ENCODE measurements at places on chromosomes 11 and 22.

GRCh38 chr11:105700271-105700670 lies 90.4 kb downstream of the GRIA4 start:
- no peak for DNase-seq

DNA sequence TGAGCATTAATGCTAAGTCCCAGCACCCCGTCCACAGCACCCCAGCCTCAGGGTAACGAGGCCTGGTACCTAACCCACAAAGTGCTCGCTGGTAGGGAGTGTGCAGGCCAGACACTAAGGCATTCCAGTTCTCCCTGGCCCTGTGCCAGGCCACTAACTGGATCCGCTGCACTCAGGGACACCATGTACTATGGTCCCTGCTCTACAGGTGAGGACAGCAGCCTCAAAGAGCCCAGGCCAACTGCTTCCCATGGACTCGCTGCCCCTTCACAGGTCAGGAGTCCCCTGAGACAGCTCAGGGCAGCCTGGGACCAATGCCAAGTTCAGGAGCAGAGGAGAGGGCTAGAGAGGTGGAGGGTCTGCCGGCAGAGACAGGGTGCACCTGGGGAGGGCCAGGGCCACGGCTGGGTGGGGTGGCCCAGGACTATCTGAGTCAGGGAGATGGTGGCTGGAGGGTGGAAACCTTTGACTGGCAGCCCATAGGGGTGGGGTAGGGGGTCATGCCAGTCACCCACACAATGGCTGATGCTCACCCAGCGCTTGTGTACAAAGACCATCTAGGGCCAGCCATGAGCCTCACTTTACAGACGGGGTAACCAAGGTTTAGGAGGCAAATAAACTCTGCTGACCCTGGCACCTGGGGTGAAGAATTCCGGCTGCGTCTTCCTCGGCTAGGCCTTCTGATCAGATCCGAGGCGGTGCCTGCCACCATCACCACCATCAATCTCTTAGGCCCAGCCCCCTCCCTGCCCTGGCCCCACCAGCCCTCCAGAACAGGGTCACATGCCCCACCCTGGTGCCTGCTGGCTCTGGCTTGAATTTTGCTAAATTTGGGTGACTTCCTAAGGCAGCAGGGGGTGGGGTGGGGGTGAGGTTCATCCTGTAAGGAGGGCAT lies 5.6 kb downstream of the OSBPL5 start:
- no peak for DNase-seq

DNA sequence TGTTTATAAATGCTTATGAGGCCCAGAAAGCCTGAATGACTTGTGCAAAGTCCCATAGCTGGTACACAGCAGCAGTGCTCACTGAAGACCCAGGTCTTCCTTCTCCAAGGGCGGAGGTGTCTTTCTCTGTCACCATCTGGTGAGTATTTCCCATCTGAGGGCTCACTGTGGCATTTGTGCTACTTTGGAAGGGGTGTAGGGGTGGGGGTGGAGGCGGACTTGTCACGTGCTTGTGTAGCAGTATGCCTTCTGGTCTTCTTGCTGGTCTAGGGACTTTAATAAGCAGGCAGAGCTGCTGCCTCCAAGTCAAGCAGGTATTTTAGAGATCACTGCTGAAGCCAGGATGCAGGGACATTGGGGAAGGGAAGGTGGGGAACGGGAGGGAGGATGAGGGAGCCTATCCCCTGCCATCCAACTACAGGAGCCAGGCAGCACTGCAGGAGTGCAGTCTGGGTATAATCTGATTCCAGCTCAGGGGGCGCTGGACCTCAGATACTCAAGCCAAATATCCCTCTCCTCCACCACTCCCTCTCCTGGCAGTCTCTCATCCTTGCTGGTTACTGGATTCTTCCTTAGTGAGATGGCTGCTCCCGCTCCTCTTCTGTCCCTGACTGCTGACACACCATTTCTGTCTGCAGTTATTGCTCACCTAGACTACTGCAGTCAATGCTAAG lies 3.4 kb downstream of the ABCC8 start:
- DNase-seq = peak; percentile 62

DNA sequence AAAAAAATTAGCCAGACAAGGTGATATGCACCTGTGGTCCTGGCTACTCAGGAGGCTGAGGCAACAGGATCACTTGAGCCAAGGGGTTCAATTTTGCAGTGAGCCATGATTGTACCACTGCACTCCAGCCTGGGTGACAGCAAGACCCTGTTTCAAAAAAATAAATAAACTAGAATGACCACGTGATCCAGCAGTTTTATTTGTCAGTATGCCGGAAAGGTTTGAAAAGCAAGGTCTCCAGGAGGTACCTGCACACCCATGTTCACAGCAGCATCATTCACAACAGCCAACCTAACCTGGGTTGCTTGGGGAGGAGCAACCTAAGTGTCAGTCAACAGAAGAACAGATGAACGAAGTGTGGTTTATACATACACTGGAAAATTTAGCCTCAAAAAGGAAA lies 78.7 kb upstream of the SEPTIN5 start:
- no peak for DNase-seq

DNA sequence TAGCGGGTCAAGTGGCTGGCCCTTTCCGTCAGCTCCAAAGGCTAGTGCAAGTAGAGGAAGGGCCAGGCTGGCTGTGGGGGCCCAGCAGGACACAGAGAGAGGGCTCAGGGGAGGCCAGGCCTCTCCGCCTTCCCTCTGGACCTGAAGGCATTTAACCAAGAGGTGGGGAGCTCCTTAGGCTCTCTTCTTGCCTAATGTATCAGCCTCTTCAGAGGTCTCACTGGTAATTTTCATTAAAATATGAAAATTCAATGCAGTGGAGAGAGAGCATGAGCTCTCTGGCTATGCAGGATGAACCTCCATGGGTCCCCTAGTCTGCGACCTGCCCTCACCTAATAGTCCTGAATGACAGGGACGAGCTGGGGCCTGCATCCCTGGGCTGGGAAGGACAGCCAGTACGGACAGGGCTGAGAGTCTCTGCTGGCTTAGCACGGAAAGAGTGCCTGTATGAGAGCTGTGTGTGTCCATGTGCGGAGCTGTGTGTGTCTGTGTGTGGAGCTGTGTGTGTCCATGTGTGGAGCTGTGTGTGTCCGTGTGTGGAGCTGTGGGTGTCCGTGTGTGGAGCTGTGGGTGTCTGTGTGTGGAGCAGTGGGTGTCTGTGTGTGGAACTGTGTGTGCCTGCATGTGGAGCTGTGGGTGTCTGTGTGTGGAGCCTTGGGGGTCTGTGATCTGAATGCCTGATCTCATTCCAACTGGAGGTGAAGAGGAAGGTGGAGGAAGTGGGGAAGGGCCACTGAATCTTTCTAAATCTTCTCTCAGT lies 2.4 kb downstream of the ALX4 start:
- no peak for DNase-seq

DNA sequence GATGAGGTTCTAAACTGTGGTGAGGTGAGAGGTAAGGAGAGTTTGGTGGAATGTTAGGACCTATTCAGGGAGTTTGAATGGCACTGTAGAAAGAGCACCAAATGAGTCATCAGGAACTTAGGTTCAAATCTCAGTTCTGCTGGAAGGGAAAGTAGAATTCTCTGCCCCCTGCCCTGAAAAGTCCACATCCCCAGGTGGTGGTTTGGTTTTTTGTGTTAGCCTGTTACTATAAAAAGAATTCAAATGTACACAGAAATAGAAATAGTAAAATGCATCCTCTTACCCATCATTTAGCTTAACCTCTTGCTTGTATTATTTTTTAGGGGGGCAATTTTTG lies 20.2 kb downstream of the PPFIBP2 start:
- DNase-seq = no peak

DNA sequence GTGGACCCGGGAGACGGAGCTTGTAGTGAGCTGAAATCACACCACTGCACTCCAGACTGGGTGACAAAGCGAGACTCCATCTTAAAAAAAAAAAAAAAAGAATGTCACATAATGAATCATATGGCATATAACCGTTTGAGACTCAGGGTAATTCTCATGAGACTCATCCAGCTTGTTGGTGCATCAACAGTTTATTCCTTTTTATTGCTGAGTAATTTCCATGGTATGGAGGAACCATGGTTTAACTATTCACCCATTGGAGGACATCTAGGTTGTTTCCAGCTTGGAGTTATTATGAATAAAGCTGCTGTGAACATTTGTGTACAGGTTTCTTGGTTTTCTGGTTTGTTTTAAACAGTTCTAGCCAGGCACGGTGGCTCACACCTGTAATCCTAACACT lies 25.3 kb downstream of the PPARA start:
- no peak for DNase-seq

DNA sequence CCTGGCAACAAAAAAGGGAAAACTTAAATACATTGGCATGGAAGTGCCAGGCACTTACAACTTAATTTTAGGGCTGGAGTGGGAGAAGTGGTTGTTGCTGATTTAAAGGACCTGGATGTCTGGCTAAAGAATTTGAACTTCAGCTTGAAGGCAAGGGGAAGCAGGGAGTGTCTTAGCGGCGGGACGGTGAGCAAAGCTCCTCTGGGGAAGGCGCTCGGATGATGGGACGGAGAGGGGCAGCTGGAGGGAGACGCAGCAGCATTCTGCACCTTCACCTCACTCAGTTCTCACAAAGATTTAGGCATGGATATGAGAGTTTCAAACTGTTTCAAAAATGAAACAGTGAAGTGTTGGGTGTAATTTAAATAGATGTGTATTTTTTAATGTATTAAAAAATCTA lies 967.1 kb downstream of the BRD1 start:
- no peak for DNase-seq

DNA sequence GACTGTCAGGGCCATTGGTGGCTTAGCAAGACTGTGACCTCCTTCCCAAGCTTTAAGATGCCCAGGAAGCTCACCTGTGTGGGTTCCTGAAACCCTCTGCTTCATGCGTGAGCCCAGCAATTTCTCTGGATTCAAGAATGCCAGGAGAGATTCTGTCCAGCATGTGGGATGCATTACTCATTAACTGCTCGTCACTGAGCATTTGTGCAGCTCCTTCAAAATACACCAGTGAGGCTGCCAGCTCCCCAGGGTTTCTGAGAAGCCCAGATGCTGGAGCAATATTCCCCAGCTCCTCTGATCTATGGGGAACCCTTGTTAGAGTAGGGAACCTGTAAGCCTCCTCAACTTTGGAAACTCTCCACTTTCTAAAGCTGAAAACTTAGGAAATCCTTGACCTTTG lies 126.5 kb downstream of the CHST1 start:
- no peak for DNase-seq

- no peak for DNase-seq
Observed at GRCh38 chr22:27329966-27330645, 471.4 kb downstream of the MN1 start.

- DNase-seq = no peak
Observed at GRCh38 chr22:26479043-26479791, 4.4 kb downstream of the HPS4 start.

DNA sequence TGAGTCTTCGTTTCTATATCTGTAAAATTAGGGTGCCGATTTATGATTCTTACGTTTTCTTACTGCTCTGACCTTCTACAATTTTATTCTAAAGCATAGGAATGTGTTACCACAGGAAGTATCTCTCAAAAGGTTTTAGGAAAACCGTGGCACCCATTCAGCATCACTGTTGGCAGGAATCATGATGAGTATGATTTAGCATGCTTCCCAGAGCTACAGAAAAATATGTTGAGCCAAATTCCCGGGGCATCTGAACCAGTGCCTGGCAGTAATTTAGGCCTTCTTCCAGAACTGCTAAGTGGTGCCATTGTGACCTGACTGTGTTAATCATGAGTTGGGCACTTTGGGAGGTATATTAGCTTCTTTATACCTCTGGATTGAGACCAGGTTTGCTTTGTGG lies 605.0 kb upstream of the RAG2 start:
- DNase-seq = no peak

DNA sequence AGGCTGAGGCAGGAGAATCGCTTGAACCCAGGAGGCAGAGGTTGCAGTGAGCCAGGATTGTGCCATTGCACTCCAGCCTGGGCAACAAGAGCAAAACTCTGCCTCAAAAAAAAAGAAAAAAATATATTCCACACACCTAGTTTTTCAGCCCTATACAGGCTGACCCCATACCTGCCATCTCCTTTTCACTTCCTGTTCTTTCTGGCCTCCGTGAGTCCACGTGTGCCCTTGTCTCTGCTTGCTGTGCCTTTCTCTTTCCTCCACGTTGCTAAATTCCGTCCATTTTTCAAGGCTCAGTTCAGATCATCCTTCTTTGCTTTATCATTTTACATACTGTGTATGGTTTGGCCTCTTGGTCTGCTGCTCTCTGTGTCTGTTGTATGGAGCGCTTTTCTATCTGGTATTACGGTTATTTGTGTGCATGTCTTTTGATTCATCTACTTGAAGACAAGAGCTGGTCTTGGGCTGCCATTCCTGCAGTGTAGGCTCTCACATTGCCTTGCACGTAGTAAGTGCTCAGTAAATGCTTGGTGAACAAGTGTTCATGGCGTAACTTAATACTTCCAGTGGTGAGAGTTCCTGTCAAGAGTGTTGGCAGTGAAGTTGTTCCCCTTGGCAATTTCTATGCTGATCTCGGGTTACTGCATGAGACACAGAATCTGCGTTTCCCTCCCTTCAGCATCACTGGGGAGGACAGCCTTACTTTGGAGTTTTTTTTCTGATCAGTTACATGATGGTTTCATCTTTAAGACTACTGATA lies 57.5 kb downstream of the PTPRJ start:
- DNase-seq = no peak

- no peak for DNase-seq
Observed at GRCh38 chr11:114084414-114084813, 24.9 kb downstream of the ZBTB16 start.

DNA sequence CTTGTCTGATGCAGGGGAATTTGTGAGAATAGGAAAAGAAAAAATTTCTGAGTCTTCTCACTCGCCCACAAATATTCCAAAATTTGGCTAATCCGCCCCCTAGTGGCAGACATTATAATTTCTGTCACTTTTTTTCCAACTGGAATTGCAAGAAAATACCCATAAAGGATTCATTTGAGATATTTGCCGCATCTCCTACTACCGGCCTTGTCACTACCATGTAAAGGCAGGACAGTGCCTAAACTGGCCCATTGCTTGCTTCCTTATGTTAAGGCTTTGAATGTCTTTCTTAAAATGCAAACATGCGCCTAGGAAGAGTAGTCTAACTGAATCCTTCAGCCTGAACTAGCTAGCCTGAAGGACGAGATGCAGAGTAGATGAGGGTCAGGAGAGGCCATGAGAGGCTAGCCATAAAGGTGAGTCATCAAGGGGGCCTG lies 9.3 kb upstream of the CEP295 start:
- DNase-seq = peak; percentile 43

GRCh38 chr11:64637334-64638017 lies 46.5 kb downstream of the SLC22A12 start:
- DNase-seq = no peak

Measured in HTR-8/SVneo (cell line).